ENCODE measurements at places on chromosomes 16 and 17.

- no peak for DNase-seq
These were observed 4.3 kb upstream of the MBTPS1 start for GRCh38 chr16:84121007-84121406.

DNA sequence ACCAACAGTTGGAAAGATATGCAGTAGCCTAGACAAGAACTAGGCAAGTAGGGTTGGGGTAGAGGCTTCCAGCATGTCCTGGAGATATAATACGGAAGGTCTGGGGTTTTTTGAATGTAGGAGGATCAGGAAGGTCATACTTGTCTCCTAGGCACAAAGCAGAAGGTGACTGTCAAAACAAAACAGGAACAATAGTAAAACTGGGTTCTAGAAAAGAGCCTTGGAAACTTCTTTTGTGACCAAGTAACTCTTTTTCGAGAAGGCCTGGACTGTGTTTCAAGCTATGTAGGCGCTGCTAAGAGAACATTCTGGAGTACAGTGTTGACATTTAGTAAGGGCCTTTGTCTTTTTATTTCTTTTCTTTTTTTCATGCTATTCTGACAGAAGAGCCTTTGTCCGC is 26.9 kb upstream of the TENT4B start:
- no peak for DNase-seq

GRCh38 chr16:50004239-50004638 is 20.8 kb upstream of the CNEP1R1 start:
- no peak for DNase-seq

GRCh38 chr17:48615047-48615962 is at the start of gene HOXB8:
Gene HOXB8, minus strand, starts transcription at chr17:48615292. Its CDS starts 588 bp downstream, at chr17:48614704.
- DNase-seq = no peak

- no peak for DNase-seq
These were observed 568 bp upstream of the TNK1 start for GRCh38 chr17:7380321-7380720.

DNA sequence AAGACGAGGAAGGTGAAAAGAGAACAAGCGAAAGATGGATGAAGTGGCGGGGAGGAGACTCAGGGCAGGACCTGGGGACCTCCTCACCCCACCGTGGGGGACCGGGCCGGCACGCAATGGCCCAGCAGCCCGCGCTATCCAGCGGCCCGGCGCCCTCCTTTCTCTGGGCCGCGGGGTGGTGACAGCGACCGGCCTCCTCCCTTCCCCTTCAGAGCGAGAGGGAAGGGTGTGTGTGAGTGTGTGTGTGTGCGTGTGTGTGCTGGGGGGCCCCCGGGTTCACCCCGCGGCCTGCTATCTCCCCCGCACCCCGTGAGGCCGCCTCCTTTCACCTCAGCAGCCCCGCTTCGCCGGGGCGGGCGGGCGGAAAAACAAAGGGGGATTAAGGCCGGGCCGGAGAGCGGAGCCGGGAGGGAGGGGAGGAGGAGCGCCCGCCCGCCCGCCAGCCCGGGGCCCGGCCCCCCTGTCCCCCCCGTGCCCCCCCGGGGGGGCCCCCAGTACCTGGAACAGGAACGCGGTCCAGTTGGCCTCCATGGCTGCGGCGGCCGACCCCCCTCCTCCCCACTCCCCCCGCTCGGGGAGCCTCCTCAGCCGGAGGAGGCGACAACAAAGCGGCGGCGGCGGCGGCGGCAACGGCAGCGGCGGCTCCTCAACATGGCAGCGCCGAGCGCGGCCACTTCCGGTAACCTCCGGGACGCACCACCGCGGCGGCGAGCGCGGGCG is at the start of gene VEZF1:
Gene VEZF1, minus strand, starts transcription at position 674 of the 720 bp plus-strand sequence. Its CDS starts 143 bp downstream, at position 531.
- DNase-seq = no peak
